ENCODE measurements at places on chromosomes 1 and 21.

GRCh38 chr21:26057477-26058170 is 112.9 kb downstream of the APP start:
- no peak for DNase-seq

GRCh38 chr1:234866007-234866866 is 256.3 kb upstream of the IRF2BP2 start:
- no peak for DNase-seq

DNA sequence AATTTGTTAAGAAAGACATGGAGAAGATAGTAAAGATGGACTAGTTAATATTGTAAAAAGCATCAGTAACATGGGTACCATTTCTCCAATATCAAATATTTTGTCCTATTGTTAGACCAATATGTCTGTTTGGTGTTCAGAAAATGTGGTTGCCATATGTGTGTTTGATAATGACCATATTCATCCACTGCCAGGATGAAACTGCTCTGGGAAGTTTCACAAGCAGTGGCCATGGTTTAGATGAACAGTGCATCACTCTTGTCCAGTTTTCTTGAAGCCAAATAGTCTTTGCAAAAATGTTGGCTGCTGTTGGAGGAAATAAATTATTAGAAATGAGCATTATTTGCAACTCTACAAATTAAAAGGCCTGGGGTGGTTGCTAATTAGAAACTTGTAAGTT is 333.8 kb downstream of the NUF2 start:
- no peak for DNase-seq

- DNase-seq = no peak
These were observed at the start of gene SMCP for GRCh38 chr1:152878042-152878441. SMCP (plus strand) TSS chr1:152878322; CDS start chr1:152884423, 6,101 bp downstream.

DNA sequence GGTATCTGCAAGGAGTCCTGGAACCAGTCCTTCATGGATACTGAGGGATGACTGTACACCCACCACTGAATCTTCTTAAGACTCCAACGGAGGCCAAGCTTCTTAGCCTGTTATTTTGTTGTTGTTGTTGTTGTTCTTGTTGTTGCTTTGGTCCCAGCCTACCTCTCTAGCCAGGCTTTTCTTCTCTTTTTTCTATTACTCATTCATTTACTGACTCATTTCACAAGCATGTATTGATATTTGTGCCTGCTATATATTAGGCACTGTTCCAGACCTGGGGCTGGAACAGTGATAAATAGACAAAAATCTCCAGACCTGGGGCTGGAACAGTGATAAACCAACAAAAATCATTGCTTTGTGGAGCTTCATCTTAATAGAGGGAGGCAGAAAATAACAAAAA is 20.4 kb downstream of the CENPF start:
- no peak for DNase-seq

GRCh38 chr1:15963363-15963967 is 12.4 kb downstream of the ZBTB17 start:
- no peak for DNase-seq

- DNase-seq = no peak
These were observed 21.4 kb upstream of the LRRC38 start for GRCh38 chr1:13535227-13535626.

- DNase-seq = no peak
These were observed 528.2 kb downstream of the SMYD3 start for GRCh38 chr1:245978915-245979314.

- DNase-seq = no peak
These were observed 22.5 kb downstream of the DISP3 start for GRCh38 chr1:11501491-11501897.

DNA sequence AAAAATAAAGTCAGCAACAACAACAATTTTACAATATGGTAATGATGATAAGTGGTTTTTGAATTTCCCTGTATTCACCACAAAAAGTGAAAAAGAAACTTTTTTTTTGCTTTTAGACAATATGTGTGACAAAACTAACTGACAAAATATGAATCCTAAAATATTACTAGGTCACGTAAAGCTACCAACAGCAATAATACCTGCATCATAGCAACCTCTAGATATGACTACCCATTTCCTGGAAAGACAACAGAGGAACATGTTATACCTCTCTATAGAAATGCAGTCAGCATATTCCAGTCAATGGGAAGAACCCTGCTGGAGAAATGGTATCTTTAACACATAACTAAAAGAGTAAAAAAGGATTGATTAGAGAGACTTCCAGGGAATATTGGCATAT is 73.7 kb downstream of the PDE4B start:
- DNase-seq = no peak

DNA sequence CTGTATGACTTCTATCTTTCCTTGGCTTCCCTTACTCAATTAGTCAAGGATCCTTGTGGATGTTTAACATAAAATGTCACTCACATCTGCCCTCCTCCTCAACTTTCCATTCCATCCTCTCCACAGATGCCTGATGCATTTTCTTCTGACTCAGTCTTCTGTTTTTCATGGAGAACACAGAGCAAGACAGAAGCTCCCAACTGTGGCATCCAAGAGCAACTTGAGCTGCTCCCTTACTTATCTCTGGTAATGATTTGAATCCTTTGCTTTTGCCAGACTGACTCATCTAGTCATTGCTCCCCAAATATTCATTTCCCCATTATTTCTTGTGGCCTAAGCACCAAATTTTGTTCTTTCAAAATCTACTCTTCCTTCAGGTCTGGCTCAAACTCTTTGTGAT is 120.6 kb downstream of the LYPLAL1 start:
- DNase-seq = no peak

GRCh38 chr21:45617021-45617921 is 26.3 kb upstream of the PCBP3 start:
- no peak for DNase-seq

GRCh38 chr1:3135744-3136455 is 66.9 kb downstream of the PRDM16 start:
- DNase-seq = no peak

DNA sequence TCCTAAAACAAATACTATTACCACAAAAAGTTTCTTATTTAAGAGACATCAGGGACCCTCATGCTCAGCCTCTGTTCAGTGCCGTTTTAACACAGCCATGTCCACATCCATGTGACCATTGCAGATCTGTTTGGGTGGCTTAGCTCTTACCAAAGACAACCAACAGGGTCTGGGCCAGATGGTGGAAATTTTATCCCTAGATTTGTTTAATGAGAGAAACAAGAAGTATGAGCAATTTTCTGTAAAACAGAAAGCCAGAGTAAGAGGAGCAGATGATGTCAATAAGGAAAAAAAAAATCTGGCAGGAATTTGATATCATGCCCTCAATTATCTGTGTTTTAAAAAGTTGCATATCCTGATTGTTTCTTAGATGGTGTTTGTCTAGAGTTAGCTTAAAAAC is 299.9 kb downstream of the TM2D1 start:
- DNase-seq = no peak

DNA sequence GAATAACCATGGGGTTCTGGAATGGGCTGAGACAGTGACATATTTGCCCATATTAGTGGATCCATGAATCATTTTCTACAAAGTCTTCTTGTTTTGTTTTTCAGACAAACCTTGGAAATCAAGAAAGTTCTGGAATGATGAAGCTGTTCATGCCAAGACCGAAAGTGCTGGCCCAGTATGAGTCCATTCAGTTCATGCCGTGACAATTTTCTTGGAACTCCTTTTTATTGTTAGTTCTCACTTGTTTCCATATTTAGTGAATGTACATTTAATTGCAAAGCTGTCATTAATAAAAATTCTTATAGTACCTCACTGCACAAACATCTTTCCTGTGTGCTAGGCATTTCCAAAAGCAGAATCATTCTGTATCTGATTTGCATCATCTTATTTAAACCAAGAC is 100.6 kb upstream of the KCNJ15 start:
- DNase-seq = no peak

DNA sequence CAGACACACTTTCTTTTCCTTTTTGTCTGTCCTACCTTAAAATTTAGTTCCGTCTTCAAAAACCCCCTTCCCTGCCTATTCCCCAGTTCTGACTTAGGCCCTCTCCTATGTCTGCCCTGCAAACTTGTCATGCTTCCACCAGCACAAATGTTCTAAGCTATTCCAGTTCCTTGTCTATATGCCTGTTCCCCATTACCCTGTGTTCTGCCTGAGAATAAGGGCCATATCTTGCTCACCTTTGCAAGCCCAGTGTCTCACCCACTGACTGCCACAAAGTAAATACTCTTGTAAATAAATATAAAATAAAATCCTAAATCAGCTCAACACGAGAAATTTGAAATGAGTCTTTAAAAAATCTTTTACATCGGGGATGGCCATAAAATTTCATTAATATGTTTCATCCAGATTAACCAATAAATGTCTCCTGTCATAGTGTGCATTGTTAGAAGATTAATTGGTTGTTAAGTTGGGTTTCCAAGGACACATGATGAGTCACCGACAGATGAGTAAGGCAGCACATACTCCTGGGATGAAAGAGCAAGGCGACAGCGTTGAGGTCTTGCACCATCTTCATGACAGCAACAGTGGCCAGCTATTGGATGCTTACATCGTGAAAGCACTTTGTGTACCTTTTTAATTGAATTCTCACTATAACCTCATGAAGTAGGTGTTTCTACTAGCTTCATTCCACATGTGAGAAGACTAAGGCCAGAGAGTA is 92.6 kb upstream of the NGF start:
- no peak for DNase-seq

GRCh38 chr1:200330741-200331428 is 79.0 kb downstream of the ZNF281 start:
- no peak for DNase-seq

DNA sequence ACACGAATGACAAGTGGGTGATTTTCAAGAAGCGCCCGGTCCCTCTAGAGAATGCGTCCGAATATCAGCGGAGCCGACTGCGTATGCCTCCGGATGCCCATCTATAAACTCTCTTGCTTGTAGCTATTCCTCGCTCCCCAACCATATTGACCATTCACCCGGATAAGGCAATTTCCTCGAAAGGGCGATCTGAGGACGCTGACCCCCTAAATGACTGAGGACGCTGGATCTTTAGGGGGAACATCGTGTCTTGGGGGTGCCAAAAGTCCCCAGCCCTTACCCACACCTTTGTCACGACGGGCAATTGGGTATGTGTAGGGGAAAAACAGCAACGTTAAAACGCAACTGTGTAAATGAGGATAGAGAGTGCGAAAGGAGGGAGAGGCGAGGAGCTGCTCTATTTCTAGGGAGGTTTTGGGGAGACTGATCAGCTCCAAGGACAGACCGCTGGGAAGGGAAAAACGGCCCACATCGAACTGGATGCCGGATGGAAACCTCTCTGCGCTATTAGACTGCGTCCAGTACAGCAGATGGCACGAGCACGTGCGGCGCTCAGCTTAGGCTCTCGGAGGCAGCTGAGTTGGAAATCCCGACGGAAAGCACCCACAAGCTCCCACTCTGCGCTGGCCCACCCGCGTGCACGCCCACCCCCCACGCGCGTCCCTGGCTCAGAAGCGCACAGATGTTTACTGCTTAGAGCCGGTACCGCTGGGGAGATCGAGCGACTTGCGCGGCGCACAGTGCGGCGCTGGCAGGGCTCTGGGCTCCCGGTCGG is 2.9 kb upstream of the PRRX1 start:
- DNase-seq = no peak

GRCh38 chr1:41344708-41345159 is 16.5 kb upstream of the FOXO6 start:
- no peak for DNase-seq

- no peak for DNase-seq
These were observed 44.5 kb downstream of the PKP1 start for GRCh38 chr1:201327687-201328240.

- no peak for DNase-seq
These were observed 41.4 kb downstream of the RABGAP1L start for GRCh38 chr1:174200746-174201145.

GRCh38 chr1:164953815-164954214 is 394.8 kb downstream of the PBX1 start:
- no peak for DNase-seq

DNA sequence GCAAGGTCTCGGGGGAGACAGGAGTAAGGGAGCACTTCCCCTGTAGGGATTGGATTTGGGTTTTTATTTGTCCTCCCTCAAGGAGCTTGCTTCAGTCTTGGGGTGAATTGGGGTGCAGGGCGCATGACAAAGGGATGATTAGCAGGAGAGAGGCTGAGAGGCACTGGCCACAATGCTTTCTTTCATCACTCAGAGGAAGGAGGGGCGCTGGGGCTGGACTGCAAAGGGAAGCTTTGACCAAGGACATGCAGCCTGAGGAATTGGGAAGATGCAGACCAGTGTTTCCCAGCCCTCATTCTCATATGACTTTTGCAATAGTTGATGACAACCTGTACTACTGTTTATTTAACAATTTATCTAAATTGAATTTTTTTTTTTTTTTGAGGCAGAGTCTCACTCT is 34.1 kb upstream of the PDPN start:
- DNase-seq = no peak

DNA sequence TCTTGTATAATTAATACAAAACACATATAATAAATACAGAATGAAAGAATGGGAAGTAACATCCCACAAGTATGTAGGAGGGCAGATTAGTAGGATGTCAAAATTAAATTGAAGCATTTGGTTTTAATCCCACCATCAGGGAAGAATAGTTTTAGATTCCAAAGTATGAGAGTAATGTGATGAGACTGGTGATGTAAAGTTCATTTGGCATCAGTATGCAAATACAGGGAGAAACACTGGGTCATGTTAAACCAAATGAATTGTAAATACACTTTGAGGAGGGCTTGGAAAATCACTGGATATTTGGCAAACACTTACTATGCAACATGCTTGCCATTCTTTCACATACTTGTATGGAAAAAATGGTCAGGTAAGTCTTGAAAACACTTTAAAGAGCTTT is 358.8 kb downstream of the DPYD start:
- DNase-seq = no peak

GRCh38 chr1:25501235-25502058 is 42.0 kb upstream of the LDLRAP1 start:
- no peak for DNase-seq

DNA sequence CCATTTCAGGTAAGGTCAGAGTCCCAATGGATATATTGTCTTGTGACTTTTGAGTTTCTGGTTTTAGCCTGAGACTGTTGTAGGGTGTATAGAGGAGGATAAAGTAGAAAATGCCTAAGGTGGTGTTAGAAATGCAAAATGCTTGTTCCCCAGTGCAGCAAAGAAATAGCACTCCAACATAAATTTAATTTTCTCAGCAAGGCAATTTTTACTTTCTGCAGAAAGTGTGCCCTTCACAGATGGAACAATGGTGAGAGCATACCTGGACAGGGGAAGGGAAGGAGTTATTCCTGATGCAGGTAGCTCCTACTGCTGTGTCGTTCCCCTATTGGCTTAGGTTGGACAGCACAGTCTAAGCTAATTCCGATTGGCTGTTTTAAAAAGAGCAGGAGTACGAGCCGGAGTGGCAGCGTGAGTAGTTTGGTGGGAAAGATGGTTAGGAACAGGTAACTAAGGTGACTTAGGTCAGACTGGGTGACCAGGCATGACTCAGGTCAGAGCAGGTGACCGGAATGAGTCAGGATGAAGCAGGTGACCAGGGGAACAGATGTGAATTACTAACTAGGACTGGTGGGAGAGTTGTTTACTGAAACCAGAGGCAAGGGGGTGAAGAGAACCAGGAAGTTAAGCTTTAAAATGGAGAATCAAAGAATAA is 21.5 kb downstream of the SPATA45 start:
- no peak for DNase-seq
